ENCODE measurements at places on chromosomes 7 and 10.

DNA sequence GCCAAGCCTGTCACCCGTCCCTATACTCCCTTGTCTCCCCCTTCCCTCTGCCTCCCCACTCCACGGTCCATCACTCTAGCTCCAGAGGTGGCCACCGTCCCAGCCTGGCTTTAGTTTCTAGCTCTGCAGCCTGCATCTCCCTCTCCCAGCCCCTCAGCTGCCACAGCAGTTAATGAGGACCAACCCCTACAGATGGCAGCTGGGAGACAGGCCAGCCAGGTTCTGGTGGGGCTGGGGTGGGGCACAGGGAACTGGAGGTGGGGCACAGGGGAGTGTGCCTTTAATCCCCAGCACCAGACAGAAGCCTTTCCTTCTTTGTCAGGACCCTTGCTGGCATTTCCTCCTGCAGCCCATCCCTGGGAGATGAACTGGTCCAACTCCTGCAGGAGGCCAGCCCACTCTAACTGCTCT, 21.1 kb downstream of the UNC5B start:
- no peak for DNase-seq

DNA sequence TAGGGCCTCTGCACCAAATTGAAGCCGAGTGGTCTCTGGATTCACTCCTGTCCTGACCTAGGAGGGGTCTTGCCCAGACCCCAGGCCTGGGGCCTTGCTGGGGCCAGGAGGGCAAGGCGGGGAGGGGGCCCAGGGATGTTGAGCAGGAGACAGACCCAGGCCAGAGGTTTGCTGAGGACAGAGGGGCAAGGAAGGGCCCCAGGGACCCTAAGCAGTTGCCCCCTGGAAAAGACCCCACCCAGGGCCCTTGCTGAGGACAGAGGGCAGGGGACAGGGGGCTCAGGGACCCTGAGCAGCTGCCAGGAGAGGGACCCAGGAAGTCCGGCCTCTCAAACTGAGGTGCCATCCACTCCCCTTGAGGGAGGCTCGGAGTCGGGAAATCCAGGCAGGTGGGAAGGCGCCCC, 32.7 kb downstream of the FOXL3 start:
- DNase-seq = no peak

- no peak for DNase-seq
These were observed 85.0 kb upstream of the FAM180A start for GRCh38 chr7:135833642-135834041.

GRCh38 chr10:109975244-109976190, 32.3 kb upstream of the ADD3 start:
- DNase-seq = no peak

DNA sequence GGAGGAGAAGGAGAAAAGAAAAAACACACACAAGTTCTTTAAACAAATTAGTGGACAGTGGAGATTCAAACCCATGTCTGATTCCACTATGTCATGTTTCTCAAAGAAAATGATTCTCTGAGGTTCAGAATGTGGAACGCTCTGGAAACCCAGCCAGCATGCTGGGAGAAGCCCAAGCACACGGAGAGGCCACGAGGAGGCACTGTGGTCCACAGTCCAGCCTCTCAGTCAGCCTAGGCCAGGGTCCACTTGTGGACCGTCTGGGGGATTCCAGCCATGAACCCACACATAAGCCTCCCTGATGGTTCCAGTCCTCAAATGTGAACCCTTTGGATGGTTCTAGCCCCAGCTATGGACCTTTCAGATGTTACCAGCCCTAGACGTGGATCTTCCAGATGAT, 73.4 kb downstream of the CAV1 start:
- DNase-seq = no peak

GRCh38 chr10:103713676-103714075, 141.7 kb downstream of the SH3PXD2A start:
- no peak for DNase-seq

Measured in stimulated activated CD8-positive, alpha-beta memory T cell treated with anti-CD3 and anti-CD28 coated beads, Interleukin-2, amount 100 ng/mL, for 1 hour (primary cell).